ENCODE measurements at places on chromosomes 11 and 22. TPM values are rescaled to one million over a fixed set of nuclear protein-coding genes. Genes with fewer than 3 reads are reported as not detected.

Gene CDC45
- total RNA-seq: 11.7 TPM

Gene NPAS4
- 0.97 TPM for total RNA-seq

Gene SERPING1
- total RNA-seq: 742 TPM

Gene SCUBE2
- total RNA-seq: 66.8 TPM

Gene TBX1
- 1.0 TPM for total RNA-seq

Gene LIMK2
- total RNA-seq: 7.2 TPM

Gene CSRP3
- not detected for total RNA-seq

Gene ART1
- not detected for total RNA-seq

Gene SLC22A9
- not detected for total RNA-seq

Gene PRR33
- not detected for total RNA-seq

Gene TSPAN32
- total RNA-seq: not detected

Gene MIEF1
- total RNA-seq: 23.0 TPM

Data from uterus (tissue), 4 donors.